ENCODE measurements at places on chromosomes 2 and 18.

DNA sequence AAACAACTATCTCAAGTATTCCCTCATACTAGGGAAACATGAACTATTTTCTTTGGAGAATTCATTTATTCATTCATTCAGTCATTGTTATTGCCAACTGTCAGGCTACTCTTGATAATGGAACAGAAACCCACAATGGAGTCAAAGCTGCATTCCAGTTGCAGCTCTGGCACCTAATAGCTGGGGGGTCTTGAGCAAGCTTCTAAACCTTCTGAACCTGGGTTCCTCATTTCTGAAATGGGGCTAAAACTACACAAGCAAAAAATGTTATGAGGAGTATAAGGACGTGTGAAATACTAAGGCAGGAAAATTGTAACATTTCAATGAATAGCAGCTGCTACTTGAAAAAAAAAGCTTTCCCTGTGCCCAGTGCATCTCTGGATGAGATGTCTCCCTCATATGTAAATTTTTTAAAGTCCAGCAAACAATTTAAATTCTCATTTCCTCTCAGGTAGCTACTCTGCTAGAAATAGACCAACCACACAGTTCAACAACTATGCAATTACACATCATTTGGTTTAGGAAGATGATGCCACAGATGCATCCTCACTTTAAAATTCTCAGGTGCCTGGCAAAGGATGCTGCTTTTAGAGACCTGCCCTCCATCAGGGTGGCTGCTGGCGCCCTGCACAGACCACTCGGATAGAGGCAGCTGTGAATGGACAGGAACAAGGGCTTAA is 38.5 kb downstream of the SPRED2 start:
- DNase-seq: no peak

DNA sequence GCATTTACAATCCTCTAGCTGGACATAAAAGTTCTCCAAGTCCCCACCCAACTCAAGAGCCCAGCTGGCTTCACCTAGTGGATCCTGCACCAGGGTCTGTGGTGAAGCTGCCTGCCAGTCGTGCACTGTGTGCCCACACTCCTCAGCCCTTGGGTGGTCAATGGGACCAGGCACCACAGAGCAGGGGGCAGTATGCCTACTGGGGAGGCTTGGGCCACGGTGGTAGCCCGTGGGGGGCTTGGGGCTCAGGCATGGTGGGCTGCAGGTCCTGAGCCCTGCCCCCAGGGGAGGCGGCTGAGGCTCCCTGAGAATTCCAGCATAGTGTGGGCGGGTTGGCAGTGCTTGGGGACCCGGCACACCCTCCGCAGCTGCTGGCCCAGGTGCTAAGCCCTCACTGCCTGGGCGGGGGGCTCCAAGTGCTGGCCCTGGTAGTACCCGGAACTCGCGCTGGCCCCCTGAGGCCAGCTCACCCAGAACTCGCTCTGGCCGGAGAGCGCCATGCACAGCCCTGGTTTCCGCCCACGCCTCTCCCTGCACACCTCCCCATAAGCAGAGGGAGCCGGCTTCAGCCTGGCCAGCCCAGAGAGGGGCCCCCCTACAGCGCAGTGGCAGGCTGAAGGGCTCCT is 1473.4 kb downstream of the SUCLG1 start:
- DNase-seq: no peak

DNA sequence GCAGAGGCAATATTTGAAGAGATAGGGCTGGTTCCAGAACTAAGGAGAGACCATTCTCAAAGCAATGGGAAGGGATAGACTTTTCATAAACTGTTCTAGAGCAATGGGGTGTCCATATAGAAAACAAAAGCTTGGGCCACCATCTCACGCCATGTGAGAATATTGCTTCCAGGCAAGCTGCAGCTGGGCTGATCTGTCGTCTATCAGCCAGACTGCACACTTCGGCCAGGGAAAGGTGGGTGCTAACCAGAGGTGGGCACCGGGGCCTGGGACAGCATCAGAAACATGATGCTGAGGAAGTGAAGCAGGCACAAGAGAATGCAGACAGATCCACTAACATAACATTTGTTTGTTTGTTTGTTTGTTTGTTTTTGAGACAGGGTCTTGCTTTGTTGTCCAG is 43.7 kb downstream of the MYO7B start:
- DNase-seq: no peak

DNA sequence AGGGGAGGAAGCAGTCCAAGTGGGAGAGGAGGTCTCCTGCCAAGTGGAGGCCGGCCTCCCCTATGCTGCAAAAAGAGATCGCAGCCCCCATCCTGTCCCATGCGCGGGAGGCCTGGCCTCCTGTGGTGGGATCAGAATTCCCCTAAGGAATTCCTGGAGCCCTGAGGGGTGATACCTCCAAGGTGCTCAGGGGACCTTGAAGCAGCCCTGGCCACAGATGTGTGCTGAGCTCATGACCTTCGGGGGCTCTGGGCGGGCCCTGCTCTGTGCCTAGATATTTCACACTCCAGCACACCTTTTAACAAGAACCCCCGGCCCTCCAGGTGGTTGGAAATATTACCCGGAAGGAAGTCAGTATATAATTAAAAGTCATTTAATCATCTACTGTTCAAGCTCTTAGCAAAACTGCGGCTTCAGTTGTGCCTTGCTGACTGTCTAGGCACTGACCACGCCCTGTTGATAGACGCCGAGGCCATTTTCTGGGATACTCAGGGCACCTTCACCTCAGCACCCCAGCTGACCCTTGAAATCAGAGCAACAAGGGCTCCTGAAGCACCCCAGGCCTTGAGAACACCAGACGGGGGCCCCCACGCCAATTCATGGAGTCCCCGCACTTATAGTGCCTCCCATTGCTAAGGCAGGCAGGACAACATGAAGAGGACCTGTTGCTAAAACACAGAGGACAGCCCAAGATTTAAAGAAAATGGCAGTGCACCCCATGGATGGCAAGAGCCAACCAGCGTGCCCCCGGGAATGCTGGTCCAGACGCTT is 119.1 kb downstream of the NDUFA10 start:
- no peak for DNase-seq

- DNase-seq: no peak
Observed at GRCh38 chr2:161782615-161783014, 158.4 kb downstream of the SLC4A10 start.

DNA sequence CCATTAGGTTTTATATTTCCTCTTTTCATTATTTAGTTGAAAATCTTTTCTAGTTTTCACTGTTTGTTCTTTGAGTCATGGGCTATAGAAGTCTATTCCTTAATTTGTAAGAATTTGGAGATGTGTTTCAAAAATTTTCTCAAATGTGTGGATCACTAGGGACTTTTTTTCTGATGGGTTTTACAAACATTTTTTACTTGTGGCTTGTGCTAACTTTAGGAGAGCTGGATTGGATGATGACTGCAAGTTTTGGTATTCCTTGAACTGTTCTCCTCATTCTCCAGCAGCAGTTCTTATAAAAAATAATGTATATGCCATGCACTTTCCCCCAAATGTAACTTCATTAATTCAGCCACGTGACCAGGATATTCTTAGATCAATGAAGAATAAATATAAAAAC is 94.7 kb upstream of the CWC22 start:
- no peak for DNase-seq
